Mononuclear cell (primary cell): ENCODE measurements at places on chromosomes 5 and 9. TPM values are rescaled to one million over a fixed set of nuclear protein-coding genes. Genes with fewer than 3 reads are reported as not detected.

The AJM1 gene
- 0.73 TPM for total RNA-seq

The ROR2 gene
- not detected for total RNA-seq

The ADAMTS16 gene
- not detected for total RNA-seq

The FOXD4L6 gene
- total RNA-seq, result not detected

The ZFP37 gene
- 0.42 TPM for total RNA-seq

The WDR38 gene
- total RNA-seq, result not detected

The SOHLH1 gene
- not detected for total RNA-seq

The TSSK1B gene
- 0.10 TPM for total RNA-seq

The IL33 gene
- not detected for total RNA-seq

The TAF1L gene
- under 0.01 TPM for total RNA-seq

The ARL10 gene
- total RNA-seq, result 2.3 TPM

The IPO11 gene
- total RNA-seq, result 12.7 TPM

The SEMA5A gene
- 0.84 TPM for total RNA-seq

The SPINK6 gene
- not detected for total RNA-seq

The CEP72 gene
- 3.5 TPM for total RNA-seq

The CDKN2B-AS1 gene
- 2.1 TPM for total RNA-seq

The CER1 gene
- total RNA-seq, result not detected

The NIPAL4 gene
- total RNA-seq, result 11.5 TPM

The PTGES gene
- total RNA-seq, result 8.7 TPM

The HMGCR gene
- 29.0 TPM for total RNA-seq

The ENTPD2 gene
- not detected for total RNA-seq

The THG1L gene
- total RNA-seq, result 13.4 TPM

The ANKRD55 gene
- 8.6 TPM for total RNA-seq

The RASGEF1C gene
- not detected for total RNA-seq

The KCNIP1 gene
- total RNA-seq, result not detected

The PCDHB4 gene
- not detected for total RNA-seq

The MSH3 gene
- 15.8 TPM for total RNA-seq

The C5orf52 gene
- not detected for total RNA-seq

The NADK2 gene
- 10.4 TPM for total RNA-seq

The DBH gene
- total RNA-seq, result 0.10 TPM

The FGFR4 gene
- 1.2 TPM for total RNA-seq

The TMEM215 gene
- not detected for total RNA-seq

The HNRNPH1 gene
- total RNA-seq, result 1,084 TPM

The PCA3 gene
- under 0.01 TPM for total RNA-seq

The EPB41L4B gene
- not detected for total RNA-seq

The PCDHGB4 gene
- total RNA-seq, result 0.31 TPM

The ACSL6 gene
- 24.8 TPM for total RNA-seq

The SLC34A1 gene
- 0.21 TPM for total RNA-seq

The GTF2H2 gene
- total RNA-seq, result 8.3 TPM

The TMEM203 gene
- total RNA-seq, result 21.1 TPM

The RANBP17 gene
- total RNA-seq, result 6.2 TPM

The PTPRD gene
- 0.52 TPM for total RNA-seq

The OTP gene
- total RNA-seq, result not detected

The NKD2 gene
- not detected for total RNA-seq

The PTPN3 gene
- total RNA-seq, result under 0.01 TPM

The ATP6V0E1 gene
- 61.7 TPM for total RNA-seq

The DOCK8 gene
- 80.8 TPM for total RNA-seq

The TRIM36 gene
- total RNA-seq, result 0.42 TPM

The MIGA2 gene
- 22.7 TPM for total RNA-seq
